LoVo (cell line): ENCODE measurements at places on chromosomes 12 and 14.

GRCh38 chr14:51176839-51177238, 63.2 kb upstream of the TMX1 start:
- DNase-seq, result no peak

DNA sequence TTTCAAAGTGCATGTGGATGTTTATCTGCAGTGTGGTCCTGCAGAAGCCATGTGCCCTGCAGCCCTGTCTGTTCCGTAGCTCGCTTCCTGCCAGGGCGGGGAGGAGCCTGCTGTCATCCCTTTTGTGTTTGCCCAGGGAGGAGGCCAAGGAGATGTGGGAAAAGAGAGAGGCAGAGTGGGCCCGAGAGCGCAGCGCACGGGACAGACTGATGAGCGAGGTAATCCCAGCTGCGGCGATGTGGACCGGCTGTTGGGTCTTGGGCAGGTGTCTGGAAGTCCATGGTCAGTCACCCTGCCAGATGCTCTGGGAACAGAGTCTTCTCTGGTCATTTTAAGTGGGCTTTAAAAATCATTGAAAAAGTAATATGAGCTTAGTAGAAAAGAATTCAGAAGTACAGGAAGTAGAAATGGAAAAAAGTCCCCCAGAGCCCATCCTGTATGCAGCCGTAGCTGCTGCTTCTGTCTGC, 12.8 kb downstream of the TCHP start:
- DNase-seq, result no peak

DNA sequence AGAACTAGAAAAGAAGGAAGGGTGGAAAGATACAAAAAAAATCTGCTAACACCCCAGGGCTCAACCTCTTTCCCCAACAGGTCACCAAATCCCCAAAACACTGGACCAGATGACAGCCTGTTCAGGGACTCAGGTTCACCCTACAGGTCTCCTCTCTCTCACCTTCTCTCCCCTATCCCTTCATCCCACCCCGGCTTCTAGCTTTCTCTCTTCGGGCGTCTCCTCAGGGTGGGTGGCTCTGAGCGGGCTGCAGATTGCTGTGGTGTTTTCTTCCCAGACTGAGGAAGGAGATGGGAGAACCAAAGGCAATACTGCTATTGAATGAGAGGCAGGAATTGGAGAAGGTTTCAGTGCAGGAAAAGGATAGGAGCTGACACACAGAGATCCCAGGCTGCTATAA, 39.3 kb downstream of the ANO2 start:
- no peak for DNase-seq

DNA sequence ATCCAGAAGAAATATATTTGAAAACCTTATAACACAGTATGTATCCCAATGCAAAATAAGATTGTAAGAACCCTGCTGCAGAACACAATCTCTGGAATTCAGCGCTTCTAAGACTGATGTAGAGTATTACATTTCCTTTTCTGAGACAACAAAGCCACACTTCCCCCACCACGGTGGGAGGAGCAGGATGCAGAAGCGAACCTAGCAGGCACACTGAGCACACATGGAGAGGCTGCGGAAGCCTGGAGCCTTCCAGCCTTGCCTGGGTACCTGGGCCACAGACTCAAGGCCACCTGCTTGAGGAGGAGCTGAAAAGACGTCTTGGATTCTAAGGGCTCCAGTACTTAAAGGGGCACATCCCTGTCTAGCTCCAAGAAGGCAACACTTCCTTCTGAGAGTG, 46.4 kb downstream of the TCHP start:
- no peak for DNase-seq

DNA sequence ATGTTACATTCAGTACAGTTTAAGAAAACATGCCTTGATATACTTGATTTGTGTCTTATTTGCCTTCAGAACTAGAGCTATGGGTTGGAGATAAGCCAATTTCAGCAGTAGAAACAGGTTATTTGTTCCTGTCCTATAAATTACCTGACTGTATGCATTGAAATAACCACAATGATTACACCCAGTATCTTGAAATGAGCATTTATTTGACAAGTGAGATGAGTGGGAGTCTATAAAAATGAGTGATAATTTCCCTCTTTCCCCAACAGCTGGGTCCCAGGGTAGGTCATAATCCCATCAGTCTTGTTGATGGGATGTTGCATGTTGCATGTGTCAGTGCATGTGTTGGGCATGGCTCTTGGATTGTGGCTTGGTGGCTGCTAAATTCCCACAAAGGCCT, 3.7 kb downstream of the TAS2R42 start:
- DNase-seq, result no peak

DNA sequence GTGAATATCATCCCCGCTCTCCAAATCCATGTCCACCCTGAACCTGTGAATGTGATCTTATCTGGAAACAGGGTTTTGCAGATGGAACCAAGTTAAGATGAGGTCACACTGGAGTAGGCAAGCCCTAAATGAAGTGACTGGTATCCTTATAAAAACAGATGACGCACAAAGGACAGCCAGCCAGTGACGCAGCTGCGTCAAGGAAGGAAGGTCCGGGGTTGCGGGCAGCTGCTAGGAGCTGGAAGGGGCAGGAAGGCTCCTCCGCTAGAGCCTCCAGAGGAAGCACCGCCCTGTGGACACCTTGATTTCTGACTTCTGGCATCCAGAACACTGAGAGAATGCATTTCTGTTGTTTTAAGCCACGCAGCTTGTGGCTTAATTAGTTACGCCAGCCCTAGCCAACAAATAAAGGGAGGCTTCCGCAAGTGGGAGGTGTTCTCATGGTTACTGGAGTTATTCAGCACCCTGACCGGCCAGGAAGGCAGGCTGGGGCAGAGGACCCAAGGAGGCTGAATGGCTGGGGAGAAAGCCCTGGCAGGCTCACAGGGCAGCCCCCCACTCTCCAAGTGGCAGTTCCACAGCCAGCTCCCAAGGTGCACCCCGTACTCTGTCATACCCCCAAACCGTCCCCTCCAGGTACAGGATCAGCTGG, 127.6 kb upstream of the NCOR2 start:
- no peak for DNase-seq

- DNase-seq, result no peak
Measured at GRCh38 chr12:27924350-27925135, 48.0 kb downstream of the PTHLH start.

GRCh38 chr12:111178181-111179081, 190.5 kb downstream of the PHETA1 start:
- no peak for DNase-seq

- no peak for DNase-seq
Measured at GRCh38 chr14:23492618-23493272, 23.2 kb downstream of the NGDN start.

DNA sequence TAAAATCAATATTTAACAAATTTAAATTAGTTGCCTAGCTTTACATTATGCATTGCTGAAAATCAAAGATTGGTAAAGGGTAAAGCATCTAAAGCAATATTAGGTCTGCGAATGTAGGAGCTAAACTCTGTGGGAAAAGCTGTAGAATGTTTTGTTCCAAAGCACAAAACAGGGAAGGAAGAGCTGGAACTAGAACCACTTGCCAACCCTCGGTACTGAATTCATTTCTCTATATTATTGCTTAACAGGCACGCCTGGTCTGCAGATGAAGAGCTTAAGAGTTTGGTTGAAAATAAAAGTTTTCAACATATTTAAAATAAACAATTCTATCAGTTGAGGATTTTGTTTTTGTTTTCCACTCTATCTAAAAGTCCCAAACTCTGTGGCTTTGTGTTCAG, 1252.8 kb upstream of the SEL1L start:
- no peak for DNase-seq

GRCh38 chr14:99568567-99569560, 35.1 kb downstream of the CCDC85C start:
- DNase-seq, result peak; percentile 30

DNA sequence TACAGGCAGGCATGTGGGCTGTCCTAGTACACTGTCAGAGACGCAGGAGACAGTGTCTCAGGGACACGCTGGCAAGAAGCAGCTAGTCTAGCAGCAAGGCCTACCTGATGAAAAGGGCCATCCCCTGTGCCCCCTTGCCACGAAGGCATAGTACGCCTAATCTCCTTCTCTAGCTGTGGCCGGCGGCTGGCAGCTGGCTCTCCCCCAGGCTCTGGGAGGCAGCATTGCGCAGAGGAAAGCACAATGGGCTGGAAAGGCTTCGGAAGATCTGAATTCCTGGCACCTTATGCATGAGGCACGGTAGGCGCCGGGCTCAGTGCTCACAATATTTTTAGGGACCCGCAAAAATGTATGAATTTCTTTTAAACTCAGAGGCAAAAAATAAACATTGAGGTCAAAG, 16.0 kb upstream of the PLEKHH1 start:
- no peak for DNase-seq

- DNase-seq, result no peak
Measured at GRCh38 chr12:3686463-3686862, 66.4 kb downstream of the CRACR2A start.

DNA sequence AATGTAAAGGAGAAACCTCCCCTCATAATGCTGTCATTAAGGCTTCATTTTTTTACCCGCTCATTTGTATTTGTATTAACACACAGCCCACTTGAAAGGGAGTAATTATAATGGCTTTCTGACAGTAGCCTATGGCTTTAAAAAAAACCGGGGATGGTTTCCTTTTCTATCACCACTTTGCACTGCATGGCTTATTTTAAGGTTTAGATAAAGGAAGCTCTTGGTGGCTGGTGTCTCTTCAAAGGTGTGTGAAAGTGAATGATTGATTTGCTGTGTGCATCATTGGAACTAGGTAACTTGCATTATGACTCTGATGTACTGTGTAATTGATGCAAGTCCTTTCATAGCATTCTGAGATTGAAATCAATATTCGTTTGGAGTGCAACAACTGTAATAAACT, 80.7 kb downstream of the NPAS3 start:
- DNase-seq, result no peak

DNA sequence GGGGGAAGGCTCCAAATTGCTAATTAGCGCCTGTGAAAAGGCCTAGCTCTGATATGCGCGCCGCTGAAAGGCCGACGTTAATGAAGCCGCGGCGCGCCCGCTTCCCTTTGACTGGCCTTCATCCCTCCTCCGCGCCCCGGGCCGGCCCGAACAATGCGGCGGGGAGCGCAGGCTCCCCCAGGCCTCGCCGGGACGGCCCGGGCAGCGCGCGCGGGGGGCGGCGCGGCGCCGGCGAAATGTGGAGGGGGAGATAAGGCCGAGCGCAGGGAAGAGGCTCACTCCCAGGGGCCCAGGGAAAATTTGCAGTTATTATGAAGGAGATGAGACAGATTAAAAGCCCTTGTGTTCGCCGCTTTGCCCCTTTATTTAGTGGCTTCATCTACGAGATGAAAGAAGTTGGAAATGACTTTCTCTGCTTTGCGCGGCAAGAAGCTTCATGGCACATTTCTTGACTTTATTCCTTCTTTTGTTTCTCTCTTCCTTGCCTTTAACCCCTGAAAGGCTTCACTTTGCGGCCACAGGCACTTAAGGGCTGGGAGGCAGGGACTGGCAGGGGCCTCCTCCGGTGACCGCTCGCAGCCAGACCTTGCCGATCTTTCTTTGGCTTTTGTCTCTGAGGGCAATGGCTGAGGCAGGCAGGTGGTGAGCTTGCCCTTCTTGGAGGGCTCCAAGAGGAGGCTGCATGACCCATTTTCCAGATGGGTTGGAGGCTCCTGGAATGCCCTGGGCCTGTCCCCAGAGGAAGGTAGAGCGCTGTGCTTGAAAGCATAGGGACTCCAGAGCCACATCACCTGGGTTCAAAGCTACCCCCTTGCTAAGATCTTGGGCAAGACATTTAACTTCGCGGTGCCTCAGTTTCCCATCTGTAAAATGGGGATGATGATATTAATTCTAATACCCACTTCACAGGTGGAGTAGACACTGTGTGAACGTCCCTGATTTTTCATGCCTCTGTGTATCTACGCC, 12.7 kb upstream of the GPATCH2L start:
- DNase-seq, result no peak

DNA sequence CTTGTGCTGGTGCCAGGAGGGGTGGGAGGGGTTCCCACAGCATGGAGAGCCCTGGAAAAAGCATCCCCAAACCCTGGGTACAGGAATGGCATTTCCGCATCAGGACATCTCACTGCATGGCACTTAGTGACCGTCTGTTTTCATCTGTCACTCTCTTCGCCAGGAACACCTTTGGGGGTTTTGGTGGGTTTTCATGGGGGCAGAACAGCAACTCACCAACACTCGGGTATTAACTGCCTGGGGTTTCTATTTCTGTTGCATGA, 3.5 kb downstream of the VSX2 start:
- DNase-seq, result no peak

GRCh38 chr12:10212739-10213131, at the start of gene GABARAPL1:
Gene GABARAPL1, plus strand, starts transcription at chr12:10212877. Its CDS starts 253 bp downstream, at chr12:10213130.
- peak; percentile 85 for DNase-seq

- no peak for DNase-seq
Measured at GRCh38 chr12:131499160-131499863, 211.6 kb upstream of the SFSWAP start.
